Caco-2 (cell line): ENCODE measurements at places on chromosomes 3 and 15.
A peak's percentile ranks its signal among the peaks of the same experiment; 100 is the strongest.

DNA sequence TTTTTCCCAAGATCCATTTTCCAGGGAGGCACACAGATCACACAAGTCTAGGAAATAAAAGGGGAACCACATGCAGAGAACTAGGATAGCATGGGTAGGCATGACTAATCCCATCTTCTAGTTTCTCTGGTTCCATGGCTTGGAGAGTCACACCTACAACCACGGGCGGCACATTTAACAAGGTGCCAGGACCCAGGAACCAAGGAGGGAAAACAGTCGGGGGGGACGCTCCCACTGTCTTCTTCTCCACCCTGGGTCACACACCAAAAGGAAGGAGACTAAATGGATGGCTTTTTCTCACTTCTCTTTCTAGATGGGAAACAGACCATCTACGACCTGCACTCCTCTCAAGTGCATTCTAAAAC is 4.6 kb upstream of the SMCO1 start:
- DNase-seq, result no peak

GRCh38 chr3:37504583-37505357 is 330.4 kb upstream of the LRRFIP2 start:
- peak; percentile 80 for DNase-seq

GRCh38 chr15:85142312-85142711 is 160.7 kb downstream of the PDE8A start:
- DNase-seq, result no peak

GRCh38 chr3:53809267-53809666 is 37.0 kb downstream of the CHDH start:
- DNase-seq, result no peak

GRCh38 chr3:30266524-30266923 is 339.9 kb upstream of the TGFBR2 start:
- no peak for DNase-seq

- DNase-seq, result no peak
Measured at GRCh38 chr3:42115215-42115614, 24.1 kb downstream of the TRAK1 start.

GRCh38 chr3:2441558-2441957 is 342.9 kb downstream of the CNTN4 start:
- no peak for DNase-seq
